KG1 (cell line): ENCODE measurements at places on chromosomes 1 and 21.

DNA sequence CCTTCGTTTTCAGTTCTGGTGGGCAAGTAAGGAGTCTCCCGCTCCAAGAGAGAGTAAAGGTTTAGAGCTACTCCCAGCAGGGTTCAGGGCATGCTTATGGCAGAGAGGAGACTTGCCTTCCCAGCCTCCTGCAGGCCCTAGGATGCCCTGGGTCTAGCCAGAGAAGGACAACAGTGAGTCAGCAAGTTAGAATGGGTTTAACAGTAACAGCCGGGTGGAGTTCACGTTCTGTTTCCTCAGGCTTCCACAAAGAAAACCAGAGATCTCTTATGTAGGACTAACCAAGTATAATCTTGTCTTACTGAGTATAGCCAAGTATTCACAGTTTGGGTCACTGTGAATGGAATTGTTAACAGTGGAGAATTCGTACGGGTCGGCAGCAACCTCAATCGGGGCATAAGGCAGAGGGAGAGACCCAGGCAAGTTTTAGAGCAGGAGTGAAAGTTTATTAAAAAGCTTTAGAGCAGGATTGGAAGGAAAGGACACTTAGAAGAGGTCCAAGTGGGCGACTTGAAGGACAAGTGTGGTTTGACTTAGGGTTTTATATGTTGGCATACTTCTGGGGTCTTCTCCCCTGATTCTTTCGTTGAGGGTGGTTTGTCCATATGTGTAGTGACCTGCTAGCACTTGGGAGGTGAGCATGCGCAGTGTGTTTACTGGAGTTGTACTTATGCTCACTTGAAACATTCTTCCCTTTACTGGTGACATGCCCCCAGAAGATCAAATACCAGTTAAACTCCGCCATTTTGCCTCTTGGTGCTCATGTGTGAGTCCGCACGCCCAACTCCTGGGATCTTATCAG, 4.5 kb downstream of the OVAAL start:
- no peak for DNase-seq

DNA sequence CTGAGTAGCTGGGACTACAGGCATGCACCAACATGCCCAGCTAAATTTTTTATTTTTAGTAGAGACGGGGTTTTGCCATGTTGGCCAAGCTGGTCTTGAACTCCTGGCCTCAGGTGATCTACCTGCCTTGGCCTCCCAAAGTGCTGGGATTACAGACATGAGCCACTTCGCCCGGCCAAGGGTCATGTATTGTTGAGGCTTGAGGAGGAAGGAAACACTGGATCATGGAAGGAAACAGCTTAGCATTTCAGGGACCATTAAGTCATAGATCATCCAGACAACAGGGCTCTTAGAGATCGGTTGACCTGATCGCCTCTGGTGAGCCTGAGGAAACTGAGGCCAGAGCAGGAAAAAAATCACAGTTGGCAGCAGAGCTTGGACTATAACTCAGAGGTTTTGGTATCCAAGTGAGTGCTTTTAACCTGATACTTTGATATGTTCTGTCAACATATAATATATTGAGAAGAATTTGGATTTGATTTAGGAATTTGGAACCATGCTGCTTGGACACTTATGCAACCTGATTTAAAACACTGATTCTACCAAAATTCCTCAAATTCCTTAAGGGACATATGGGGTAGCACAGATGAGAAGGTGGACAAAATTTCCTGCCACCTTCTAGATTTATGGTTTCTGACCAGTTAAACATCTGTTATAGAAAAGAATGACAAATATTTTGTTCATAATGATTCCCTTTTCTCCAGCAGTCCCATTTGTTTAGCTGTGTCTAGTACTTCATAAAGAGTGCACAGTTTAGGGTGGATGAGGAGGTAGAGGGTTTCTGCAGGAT, 13.1 kb upstream of the BMP8A start:
- no peak for DNase-seq

GRCh38 chr1:208270651-208271141, 26.5 kb upstream of the PLXNA2 start:
- DNase-seq: no peak

GRCh38 chr1:215282557-215282956, 200.0 kb downstream of the KCNK2 start:
- no peak for DNase-seq

- no peak for DNase-seq
These were observed 11.6 kb upstream of the TTC39A start for GRCh38 chr1:51341876-51342496.

DNA sequence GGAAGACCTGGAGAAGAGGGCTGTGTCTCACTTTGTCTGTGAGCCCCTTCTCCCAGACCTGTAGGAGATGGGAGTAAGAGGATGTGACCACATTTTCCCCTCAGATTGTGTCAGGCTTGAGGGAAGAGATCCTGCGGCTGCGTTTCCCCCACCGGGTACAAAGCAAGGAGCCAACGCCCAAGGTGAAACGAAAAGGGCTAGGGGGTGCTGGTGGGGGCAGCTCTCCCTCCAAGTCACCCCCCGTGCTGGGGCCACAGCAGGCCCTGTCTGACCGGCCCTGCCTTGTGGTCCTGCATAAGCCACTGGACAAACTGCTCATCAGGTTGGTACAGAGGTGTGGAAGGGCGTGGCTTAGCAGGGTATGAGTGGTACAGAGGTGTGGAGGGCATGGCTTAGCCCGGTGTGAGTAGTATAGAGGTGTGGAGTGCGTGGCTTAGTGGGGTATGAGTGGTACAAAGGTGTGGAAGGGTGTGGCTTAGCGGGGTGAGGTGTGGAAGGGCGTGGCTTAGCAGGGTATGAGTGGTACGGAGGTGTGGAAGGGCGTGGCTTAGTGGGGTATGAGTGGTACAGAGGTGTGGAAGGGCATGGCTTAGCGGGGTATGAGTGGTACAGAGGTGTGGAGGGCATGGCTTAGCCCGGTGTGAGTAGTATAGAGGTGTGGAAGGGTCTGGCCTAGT, 30.6 kb downstream of the HYI start:
- no peak for DNase-seq

DNA sequence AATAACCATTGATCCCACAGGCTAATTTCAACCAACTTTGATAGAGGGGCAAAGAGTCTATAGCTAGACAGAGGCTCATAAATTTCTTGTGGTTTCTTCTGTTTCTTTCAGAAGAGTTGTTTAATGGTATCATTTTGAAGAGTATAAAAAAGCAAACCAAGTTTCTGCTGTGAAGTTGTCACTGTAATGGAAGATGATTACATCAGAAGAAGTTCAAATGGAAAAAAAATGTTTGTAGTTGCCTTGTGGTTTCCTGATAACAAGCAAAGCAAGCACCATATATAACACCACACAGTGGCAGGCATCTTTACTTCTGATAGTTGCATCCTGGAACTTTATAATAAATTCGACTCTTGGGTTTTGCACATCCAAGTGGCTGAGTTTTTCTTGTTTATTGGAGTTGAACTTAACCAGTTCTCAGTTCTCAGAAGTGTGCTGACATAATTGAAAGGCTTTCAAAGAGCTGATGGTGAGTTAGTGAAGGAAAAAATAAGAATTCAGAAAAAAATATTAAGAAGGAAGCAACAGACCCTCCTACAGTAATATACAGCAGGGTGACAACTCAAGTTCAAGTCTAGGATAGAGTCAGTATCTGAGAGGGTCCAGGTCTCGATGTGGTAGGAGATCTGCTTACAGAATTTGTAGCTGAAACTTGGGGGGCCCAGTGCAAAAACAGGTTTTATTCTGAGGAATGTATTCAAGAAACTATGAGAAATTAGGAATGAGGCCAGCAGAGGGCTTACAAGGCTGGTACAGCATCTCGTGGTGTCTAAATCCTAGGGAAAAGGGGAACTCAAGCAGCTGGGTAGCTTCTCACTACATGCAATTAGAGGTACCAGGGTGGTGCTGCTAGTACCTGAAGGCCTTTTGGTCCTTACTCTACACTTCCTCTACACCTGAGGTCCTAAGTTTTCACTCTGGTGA, 123.5 kb downstream of the CRB1 start:
- DNase-seq: no peak

- no peak for DNase-seq
These were observed 351.5 kb downstream of the USP25 start for GRCh38 chr21:16081304-16081703.

- no peak for DNase-seq
These were observed 11.2 kb upstream of the SPRR4 start for GRCh38 chr1:152959273-152959672.

DNA sequence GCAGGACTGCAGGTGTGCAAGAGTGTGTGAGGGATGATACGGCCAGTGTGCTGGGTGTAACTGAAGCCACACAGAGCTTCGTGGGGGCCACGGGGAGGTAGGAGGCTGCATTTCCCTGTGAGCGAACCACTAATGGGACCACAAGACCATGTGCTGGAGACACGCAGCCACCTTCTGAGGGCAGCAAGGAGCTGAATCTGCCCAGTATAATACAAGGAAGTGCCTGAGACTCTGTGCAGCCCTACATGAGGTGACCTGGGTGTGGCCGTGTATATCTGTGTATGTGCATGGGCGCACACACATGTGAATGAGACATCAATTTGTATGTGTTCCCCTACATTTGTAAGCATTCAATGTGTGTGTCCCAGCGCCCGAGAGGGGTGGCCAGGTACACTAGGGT, 50.8 kb downstream of the CHD5 start:
- DNase-seq: no peak

GRCh38 chr1:209929751-209930150, 8.3 kb upstream of the SYT14 start:
- DNase-seq: no peak

DNA sequence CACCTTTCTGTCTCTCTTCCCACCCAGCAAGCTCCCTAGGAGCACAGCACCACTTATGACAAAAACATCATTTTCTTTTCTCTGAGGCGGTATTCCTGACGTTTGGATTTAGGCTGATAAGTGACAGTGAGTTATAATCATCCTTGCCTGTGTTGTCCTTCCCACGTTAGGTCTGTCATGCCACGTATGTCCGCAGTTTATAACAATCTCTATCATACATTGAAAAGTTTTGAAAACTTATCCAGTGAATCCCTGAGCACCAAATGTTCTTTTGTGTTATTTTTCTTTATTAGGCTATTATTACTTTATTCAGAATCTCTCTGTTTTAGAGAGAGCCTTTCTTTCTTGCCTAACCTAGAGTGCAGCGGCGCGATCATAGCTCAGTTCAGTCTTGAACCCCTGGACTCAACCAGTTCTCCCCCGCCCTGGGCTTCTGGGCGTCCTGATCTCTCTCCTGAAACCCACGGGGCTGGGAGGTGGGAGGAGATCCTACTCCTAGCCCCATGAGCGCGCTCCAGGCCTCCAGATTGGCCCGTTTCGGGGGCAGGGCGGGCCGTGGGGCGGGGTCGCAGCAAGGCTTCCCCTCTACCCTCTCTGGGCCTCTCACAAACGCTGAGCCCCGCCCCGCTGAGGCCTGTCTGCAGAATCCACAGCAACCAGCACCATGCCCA, at the start of gene GSTM2:
Gene GSTM2 (plus strand): TSS at position 606 of the 671 bp plus-strand sequence. CDS start 59 bp downstream, at position 665.
- DNase-seq: no peak

DNA sequence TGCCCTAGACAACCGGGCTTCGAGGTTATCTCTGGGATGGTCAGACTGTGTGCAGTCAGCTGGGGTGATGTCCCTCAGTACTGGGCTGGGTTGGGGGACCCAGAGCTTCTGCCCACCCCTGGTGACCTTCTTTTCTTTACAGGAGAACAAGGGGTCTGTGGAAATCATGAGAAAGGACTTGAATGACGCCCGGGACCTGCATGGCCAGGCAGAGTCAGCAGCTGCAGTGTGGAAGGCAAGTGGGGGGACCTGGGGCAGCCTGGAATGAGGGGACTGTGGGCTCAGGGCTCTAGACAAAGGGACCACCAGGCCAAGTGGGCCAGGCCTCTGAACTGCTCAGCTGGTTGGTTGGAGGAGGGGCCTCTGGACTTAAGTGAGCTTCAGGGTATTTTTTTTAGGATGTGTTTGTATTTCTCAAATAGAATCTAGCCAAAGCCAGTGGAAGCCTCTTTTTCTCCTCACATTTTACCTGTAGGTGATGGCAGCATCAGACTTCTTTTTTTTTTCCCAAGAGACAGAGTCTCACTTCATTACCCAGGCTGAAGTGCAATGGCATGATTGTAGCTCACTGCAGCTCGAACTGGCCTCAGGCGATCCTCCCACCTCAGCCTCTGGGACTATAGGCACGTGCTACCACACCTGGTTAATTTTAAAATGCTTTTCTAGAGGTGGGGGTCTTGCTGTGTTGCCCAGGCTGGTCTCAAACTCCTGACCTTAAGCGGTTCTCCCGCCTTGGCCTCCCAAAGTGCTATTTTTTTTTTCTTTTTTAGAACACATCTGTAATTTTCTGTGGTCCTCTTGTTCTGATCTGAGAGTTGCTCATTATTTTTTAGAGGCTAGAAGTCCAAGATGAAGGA, 1.9 kb downstream of the RNF187 start:
- DNase-seq: no peak

- no peak for DNase-seq
These were observed 161.5 kb downstream of the GRIK3 start for GRCh38 chr1:36872858-36873257.

GRCh38 chr1:238476841-238477240, 586.1 kb upstream of the ZP4 start:
- peak; percentile 14 for DNase-seq

GRCh38 chr1:172470149-172470548, 26.3 kb upstream of the PIGC start:
- no peak for DNase-seq

- no peak for DNase-seq
These were observed 22.0 kb upstream of the SLC26A9 start for GRCh38 chr1:205965036-205965884.

GRCh38 chr1:22662318-22662717, 9.3 kb downstream of the C1QB start:
- no peak for DNase-seq

- DNase-seq: no peak
These were observed 54.1 kb upstream of the MUTYH start for GRCh38 chr1:45394342-45394741.

DNA sequence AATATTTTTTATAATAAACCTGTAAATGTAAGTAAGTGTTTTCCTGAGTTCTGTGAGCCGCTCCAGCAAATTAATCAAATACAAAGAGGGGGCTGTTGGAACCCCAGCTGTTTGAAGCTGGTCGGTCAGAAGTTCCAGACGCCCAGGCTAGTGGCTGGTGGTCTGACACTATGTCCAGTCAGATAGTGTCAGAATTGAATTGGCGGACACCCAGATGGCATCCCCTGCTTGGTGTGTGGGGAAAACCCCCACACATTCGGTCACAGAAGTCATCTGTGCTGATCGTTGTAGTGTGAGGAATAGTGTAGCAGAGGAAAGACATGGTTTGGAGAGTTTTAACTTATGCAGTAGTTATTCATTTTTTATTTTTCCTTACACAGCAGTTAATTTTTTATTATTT, 32.4 kb downstream of the TBCE start:
- no peak for DNase-seq

DNA sequence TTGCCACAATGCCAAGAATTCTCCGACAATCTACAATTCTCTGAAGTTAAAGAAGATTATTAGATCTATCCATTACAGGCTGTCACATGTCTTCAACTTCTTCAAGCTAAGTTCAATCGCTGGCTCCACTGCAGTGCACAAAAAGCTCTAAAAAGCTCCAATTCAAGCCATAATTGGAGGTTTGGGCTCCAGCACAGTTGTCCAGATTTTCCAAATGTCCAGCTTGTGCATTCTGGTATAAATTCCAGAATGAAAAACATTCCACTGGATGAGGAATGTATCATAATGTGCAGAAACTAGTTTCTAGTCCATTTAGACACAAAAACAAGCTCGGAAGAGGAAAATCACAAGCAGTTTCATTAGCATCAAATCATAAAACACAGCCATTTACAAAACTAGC, 138.6 kb downstream of the NRIP1 start:
- DNase-seq: no peak
